Sigmoid colon (tissue), 7 donors: ENCODE measurements at places on chromosomes 4 and X. TPM values are rescaled to one million over a fixed set of nuclear protein-coding genes. Genes with fewer than 3 reads are reported as not detected.

Gene PPID
- total RNA-seq, result 54.8 TPM

Gene OPRPN
- not detected for total RNA-seq

Gene ARMCX1
- 63.1 TPM for total RNA-seq

Gene USP51
- 2.5 TPM for total RNA-seq

DNA sequence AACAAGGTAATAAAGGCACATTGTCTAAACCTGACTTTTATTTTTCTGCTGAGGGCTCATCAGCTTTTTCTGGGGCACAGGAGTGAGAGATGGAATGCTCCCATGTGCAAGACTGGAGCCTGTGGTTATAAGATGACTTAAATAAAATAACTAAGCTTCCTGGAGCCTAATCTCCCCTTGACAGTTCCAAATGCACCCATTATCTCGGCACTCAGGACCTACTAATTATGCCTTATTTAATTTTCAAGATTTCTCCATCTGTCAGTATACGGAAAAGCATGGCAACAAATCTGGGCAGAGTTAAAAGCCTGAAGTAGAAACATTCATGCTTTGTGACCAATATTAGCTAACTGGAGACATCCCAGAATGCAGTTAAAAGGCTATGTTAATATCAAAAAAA, 416.7 kb upstream of the TEX13C start:
- no peak overlapping the region for H3K4me3 ChIP-seq
- H3K36me3 ChIP-seq, result no peaks in the 10 kb centered on the region
- H3K27me3 ChIP-seq, result no peaks in the 10 kb centered on the region

- H3K27ac ChIP-seq, result no peak overlapping the region
- DNase-seq, result no peak
- H3K4me1 ChIP-seq, result no peaks in the 10 kb centered on the region
- no peaks in the 10 kb centered on the region for H3K27me3 ChIP-seq
- H3K4me3 ChIP-seq, result no peak overlapping the region
Observed at GRCh38 chrX:95059909-95060308, 1385.9 kb downstream of the FAM133A start.

GRCh38 chr4:107666134-107666533, 53.9 kb downstream of the PAPSS1 start:
- H3K4me1 ChIP-seq, result peaks cover 46% of the 10 kb centered on the region
- no peak overlapping the region for H3K4me3 ChIP-seq
- DNase-seq, result no peak
- H3K36me3 ChIP-seq, result no peaks in the 10 kb centered on the region
- peak overlapping the region; percentile 53 for H3K27ac ChIP-seq

DNA sequence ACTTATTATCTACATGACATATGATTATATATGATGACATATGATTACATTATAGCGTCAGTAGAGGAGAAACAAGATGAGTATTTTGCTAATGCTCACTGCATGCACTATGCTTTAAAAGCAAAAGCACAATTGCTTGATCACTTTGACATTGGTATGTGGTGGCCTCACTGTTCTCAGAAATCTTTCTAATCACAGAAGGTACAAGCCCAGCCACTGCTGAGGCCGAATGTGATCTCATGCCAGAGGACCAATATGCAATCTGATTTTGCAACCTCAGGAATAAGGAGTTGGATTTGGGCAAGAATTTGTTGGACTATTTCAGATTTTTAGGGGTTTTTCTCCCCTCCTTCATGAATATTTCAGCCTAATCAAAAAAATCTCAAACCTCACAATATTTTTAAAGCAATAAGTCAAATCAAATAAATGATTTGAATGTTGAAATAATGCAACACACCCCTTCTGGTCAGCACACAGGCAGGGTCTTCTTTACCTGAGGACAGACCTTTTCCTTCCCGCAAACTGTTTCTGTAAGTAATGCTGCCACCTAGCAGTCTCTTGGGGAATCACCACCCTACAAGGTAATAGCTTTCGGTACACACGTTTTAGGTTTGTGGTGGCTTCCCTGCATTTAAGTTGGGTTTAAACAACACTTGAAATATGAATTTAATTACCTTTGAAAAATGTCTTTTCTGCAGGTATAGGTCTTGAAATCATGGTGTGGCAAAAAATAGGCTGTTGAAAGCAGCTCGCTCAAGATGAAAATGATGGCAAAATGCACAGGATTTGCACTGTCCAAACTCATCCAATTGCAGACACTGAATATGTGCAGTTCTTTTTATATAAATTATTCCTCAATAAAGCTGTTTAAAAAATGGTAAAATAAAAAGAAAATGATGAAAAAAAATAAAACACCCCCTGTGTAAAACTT, 4.8 kb upstream of the CXCL13 start:
- H3K4me1 ChIP-seq, result no peaks in the 10 kb centered on the region
- no peaks in the 10 kb centered on the region for H3K36me3 ChIP-seq
- no peaks in the 10 kb centered on the region for H3K27me3 ChIP-seq
- no peak overlapping the region for H3K4me3 ChIP-seq

GRCh38 chr4:67764183-67764582, 10.0 kb upstream of the GNRHR start:
- no peaks in the 10 kb centered on the region for H3K36me3 ChIP-seq
- DNase-seq, result no peak
- no peak overlapping the region for H3K27ac ChIP-seq
- no peaks in the 10 kb centered on the region for H3K4me1 ChIP-seq
